ENCODE measurements at places on chromosomes 13 and 19.

- DNase-seq, result no peak
Observed at GRCh38 chr19:19514215-19514657, 1.1 kb downstream of the TSSK6 start.

DNA sequence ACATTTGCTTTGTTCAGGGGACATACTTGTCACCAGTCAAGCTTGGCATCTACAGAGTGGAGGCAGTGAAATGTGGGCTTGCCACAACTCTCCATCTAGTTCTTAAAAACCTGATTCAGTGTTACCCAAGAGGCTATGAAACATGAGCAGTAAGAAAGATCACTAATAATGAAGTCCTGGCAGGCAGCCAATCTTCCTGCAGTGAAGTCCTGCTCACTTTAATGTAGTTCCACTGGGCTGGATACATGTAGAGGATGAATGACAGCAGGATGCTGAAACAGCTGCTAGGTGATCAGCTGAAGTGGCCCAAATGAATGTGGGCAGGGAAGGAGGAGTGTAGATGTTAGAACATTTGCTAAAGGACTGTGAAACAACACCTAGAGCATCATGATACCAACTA, 1213.1 kb downstream of the OLFM4 start:
- no peak for DNase-seq

- no peak for DNase-seq
Observed at GRCh38 chr19:2413159-2413558, 14.2 kb downstream of the TIMM13 start.

GRCh38 chr13:77457966-77458365, 77.5 kb upstream of the SCEL start:
- DNase-seq, result no peak

GRCh38 chr13:107956889-107957288, 258.4 kb downstream of the LIG4 start:
- no peak for DNase-seq

Measured in T1000 (cell line).